NB4 (cell line): ENCODE measurements at places on chromosomes 2 and 18.

DNA sequence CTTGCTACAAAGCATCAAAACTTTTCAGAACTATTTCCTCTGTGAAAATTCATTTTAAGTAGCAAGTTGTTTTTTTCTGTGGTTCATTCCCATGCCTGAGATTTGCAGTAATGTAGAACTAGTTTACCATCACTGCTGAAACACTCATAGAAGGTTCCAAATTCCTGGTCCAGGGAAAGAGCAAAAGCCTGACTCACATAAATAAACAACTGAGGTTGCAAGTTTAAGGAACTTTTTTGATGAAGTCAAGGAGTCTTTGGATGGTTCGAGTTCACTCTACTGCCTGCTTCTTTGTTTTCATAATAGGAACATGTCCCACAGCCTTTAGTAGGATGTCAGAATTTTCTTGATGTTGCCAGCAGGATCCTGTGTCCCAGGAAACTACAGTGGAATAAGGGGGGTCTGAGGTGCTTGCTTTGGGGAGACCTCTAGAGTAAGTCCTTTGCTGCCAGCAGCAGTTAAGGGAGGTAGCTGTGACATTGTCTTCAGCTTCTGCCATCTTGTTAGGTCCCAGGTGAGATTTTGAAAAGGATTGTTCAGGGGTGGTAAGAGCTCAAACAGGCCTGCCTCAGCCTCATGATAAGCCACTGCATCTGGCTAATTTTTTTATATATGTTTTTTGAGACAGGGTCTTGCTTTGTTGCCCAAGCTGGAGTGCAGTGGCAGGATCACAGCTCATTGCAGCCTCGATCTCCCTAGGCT is 43.9 kb downstream of the ACSL3 start:
- no peak for DNase-seq

- DNase-seq, result no peak
Observed at GRCh38 chr2:213087040-213087439, 64.4 kb downstream of the IKZF2 start.

DNA sequence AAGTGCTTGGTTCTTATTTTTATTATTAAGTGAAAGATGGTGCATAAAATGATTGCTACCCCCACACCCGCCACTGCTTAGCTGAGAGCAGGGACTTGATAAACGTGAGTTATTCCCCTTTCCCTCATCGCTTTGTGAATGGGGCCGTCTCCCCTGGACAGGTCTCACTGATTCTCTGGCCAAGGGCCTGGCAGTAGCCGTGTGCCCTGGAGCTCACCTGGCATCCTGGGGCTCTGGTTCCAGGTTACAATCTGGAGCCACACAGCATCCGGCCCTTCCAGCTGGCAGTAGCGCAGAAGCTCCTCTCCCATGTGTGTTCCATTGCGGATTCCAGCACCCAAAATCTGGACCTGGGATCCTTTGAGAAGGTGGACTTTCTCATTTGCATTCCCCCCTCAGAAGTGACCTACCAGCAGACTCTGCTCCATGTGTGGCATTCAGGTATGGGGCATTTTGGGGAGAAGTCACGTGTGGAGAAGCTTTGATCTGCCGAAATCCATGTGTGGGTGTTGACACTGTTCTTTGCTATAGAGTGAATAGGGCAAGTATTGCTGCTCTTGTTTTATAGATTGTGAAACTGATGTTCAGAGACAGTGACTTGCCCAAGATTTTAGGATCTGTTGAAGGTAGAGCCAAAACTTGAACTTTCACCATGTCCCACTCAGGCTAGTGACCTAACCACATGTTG is 63.8 kb downstream of the GREB1 start:
- no peak for DNase-seq

GRCh38 chr18:67933271-67933670 is 416.8 kb upstream of the DSEL start:
- no peak for DNase-seq

- no peak for DNase-seq
Observed at GRCh38 chr2:166572937-166573336, 78.9 kb upstream of the SCN7A start.

- no peak for DNase-seq
Observed at GRCh38 chr2:177172034-177172880, 40.3 kb upstream of the HNRNPA3 start.

DNA sequence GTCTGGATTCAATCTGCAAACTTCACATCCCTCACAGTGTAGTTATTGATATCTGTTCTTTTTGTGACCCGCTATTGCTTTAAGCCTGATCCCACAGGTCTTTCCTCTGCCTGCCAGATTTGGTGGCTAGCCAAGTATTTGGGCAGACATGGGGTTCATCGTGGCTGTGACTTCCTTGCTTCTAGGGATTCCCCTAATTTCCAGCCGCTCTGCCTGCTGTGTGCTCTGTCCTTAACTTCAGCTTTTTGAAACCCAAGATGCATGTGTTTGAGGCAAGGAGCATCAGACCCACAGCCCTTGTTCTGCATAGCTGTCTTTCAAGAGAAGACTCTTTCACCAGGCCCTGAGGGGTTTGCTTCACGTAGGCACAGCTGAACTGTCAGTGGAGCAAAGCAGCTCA is 54.2 kb downstream of the NCAPH start:
- no peak for DNase-seq
